Cortex of kidney (tissue), 1 donor: ENCODE measurements at places on chromosomes 16 and 17.

DNA sequence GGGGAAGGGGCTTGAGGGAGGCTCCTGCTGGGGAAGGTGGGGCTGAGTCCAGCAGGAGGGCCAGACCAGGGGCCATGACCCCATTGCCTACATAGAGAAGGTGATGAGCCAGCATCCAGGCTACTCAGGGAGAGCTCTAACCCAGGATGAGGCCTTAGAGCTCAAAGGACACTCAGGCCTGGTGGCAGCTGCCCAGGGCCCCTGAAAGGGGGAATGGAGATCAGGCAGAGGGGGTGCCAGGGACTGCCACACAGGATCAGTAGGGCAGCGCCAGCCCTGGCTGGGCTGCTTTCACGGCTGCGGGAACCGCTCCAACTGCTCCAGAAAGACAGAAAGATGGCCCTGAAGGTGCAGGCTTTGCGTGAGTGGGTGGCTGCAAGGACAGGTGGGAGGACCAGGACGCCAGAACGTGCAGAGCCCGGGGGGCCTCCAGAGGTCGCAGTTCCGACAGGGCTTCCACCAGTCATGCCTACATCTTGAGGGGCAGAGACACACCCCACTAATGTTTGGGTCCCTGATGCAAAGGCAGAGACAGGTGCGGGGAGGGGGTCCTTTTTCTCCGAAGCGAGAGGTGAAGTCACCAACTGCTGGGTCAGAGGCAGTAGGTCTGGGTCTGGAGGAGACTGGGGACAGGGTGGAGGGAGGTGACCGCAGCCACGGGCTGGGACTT lies 882 bp upstream of the ATP6V0C start:
- no peak for DNase-seq

GRCh38 chr16:5607169-5607568 lies 509.6 kb upstream of the EEF2KMT start:
- DNase-seq = no peak

GRCh38 chr16:30521873-30522641 lies 4.3 kb downstream of the ZNF768 start:
- DNase-seq = no peak

DNA sequence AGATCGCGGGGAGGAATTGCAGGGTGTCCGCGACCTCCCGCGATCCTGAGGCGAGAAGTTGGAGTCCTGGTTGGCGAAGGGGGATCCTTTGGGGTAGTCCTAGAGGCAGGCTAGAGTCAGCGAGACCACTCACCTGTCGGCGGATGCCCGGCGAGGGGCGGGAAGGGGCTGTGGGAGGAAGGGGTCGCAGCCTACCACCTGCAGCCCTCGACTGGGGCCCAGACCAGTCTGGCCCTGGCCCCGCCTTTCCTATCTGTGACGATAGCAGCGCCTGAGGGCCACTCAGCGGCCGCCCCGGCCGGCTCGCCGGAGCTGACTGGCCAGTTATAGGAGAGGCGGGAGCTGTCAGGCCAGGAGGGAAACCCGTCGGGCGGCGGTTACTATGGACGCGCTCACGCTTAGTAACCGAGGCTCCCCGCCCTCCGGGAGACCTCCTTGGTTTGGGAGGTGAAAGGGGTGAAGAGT lies at the start of gene TEKT3:
TEKT3 (minus strand) TSS at position 213 of the 465 bp plus-strand sequence. CDS start 10,012 bp downstream, outside the sequence.
- no peak for DNase-seq

- DNase-seq = no peak
Measured at GRCh38 chr17:76267051-76267576, 2.0 kb downstream of the UBALD2 start.

GRCh38 chr16:58038219-58038641 lies 12.7 kb downstream of the MMP15 start:
- no peak for DNase-seq

DNA sequence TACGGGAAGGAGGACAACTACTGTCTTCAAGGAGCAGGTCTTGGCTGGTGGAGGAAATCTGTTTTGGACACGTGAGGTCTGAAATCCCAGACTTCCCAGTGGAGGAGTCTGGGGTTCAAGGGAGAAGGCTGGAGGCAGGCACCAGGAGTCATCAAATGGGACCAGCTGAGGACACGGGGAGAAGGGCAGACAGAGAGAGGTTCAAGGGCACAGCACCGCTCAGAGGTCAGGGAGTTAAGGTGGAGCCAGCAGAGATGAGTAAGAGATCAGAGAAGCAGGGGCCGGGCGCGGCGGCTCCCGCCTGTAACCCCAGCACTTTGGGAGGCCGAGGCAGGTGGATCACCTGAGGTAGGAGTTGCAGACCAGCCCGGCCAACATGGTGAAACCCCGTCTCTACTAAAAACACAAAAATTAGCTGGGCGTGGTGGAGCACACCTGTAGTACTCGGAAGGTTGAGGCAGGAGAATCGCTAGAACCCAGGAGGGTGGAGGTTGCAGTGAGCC lies 10.4 kb upstream of the SMIM5 start:
- DNase-seq = no peak

DNA sequence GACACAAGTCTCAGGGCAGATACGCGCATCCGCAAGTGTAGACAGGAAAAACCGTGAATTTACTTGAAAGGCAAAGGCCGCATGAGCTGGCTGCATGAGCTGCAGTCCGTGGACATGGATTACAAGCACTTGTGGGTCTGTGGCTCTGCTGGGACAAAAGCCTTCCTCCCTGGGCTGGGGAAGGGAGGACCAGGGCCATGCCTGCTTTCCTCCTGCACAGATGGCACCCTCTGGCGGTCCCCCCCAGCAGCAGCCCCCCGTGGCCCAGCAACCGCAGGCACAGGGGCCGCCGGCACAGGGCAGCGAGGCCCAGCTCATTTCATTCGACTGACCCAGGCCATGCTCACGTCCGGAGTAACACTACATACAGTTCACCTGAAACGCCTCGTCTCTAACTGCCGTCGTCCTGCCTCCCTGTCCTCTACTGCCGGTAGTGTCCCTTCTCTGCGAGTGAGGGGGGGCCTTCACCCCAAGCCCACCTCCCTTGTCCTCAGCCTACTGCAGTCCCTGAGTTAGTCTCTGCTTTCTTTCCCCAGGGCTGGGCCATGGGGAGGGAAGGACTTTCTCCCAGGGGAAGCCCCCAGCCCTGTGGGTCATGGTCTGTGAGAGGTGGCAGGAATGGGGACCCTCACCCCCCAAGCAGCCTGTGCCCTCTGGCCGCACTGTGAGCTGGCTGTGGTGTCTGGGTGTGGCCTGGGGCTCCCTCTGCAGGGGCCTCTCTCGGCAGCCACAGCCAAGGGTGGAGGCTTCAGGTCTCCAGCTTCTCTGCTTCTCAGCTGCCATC lies 1.7 kb upstream of the MRPL12 start:
- no peak for DNase-seq

- no peak for DNase-seq
Measured at GRCh38 chr17:40182606-40183005, 5.3 kb downstream of the RAPGEFL1 start.

DNA sequence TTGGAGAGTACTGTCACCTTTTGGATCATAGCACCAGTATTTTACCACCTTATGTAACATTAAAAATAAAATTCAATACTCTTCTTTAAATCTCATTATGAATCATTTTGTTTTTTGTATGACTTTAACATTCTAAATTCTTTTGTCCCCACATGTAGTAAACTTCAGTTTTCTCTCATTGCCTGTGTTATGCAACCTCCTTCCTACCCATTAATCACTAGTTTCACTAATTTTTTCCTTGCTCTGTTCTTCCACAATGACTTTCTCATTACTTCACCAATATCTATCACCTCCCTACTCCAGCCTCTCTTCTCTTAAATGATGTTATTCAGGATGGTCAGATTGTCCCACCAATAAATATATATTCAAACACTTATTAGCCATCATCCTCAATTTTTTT lies 68.7 kb downstream of the TTC19 start:
- DNase-seq = no peak

DNA sequence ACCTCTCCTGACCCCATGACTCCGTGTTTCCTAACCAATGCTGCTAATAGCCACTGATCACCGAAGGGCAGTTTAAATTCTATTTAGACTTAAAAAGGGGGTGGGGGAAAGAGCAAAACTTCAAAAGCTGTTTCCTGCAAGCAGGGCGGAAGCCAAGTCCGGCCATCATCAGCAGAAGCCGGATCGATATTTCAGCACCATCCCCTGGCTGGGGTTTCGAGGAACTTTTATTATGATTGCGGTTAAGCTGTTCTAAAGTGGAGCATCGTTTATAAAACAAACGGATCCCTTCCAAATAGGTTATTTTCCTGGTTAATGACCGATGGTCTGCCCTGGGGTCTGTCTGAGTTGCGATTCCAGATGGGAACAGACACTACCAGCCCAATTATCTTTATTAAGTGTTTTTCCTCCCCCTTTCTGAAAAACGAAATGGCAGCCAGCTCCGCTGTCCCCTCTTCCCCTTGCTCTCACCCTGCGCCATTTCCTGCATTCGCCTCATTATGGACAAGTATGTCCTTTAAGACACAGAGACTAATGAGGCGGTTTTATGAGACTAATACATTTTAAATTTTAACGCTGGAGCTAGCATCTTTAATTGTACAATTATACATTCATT lies 76.1 kb upstream of the IRX3 start:
- no peak for DNase-seq
